Astrocyte of the hippocampus (primary cell): ENCODE measurements at places on chromosomes 2 and 18.

DNA sequence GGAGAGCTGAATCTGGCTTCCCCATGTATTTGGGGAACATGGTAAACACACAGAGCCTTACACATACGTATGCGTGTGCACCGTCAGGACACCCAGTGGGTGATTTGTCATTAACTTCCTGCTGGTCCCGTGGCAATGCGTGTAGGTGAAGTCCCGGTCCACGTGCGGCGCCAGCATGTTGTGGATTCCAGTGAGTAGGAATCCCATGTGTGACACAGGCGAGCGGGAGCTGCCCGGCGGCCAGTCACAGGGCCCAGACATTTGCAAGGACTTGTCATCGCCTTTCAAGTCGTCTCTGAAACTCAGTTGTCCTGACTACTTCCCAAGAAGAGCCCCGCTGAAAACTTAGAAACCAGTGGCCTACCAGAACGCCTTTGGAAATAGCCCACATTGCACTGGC, 102.0 kb downstream of the RNF144A start:
- no peak for DNase-seq

- DNase-seq: peak; percentile 43
Measured at GRCh38 chr2:75098856-75099255, 100.5 kb downstream of the TACR1 start.

DNA sequence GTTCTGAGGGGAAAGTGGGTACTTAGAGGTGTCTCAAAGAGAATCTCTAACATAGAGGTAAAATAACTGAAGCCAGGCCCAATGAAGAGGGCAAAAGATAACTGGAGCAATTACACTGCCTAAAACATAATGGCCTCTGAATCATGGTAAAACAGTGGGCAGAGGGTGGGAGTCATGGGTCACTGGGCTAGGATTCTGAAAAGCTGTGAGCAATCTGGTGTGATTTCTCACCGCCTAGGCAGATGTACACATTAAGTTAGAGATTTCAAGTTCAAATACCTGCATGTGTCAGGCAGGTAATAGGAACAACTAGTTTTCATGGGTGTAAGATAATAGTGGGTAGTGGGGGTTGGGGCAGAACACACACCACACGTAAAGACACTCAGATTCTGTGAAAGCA, 45.6 kb downstream of the INSIG2 start:
- DNase-seq: no peak

- no peak for DNase-seq
Measured at GRCh38 chr2:69680001-69680675, 36.6 kb upstream of the AAK1 start.

DNA sequence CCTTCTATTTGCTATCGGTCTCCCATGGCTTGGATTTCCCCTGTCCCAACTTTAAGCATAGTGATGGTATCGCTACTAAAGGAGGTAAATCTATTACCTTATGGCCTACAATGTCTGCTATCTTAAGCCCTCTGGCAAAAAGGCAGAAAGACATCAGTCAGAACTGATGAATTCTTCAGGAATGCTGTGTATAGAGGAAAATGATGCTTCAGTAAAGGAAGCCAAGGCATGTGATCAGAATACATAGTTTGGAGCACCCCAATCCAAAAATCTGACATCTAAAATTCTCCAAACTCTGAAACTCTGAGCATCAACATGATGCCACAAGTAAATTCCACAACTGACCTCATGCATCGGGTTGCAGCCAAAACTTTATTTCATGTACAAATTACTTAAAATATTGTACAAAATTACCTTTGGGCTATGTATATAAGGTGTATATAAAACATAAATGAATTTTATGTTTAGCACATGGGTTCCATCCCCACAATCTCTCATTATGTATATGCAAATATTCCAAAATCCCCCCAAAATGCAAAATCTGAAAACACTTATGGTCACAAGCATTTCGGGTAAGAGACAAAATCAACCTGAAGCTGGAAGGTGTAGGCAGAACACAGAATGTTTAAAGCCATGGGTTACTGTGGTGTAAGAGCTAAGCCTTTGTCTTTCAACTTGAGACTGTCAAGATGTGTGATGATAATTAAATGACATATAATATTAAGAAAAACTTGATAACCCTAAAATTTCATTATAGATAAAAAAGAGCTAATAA, 66.2 kb downstream of the CUL3 start:
- peak; percentile 54 for DNase-seq

DNA sequence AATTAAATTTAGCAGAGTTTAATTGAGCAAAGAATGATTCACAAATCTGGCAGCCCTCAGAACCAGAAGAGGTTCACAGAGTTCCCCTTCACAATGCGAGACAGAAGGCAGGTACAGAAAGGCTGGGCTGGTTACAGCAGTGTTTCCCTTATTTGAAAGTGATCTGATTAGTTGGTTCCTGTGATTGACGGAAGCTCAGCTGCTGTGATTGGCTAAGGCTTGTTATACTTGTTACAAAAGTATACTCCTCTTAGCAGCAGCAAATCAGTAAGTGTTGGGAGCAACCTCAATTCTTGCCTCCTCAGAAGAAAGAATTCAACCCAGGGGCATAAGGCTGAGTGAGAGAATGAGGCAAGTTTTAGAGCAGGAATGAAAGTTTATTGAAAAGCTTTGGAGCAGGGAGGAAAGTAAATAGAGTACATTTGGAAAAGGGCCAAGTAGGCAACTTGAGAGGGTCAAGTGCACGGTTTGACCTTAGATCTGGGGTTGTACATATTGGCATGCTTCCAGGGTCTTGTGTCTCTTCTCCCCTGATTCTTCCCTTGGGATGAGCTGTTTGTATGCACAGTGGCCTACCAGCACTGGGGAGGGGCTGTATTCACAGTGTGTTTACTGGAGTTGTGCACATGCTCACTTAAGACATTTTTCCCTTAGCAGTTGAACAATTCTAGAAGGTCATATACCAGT, 431.8 kb upstream of the RAB12 start:
- peak; percentile 71 for DNase-seq

DNA sequence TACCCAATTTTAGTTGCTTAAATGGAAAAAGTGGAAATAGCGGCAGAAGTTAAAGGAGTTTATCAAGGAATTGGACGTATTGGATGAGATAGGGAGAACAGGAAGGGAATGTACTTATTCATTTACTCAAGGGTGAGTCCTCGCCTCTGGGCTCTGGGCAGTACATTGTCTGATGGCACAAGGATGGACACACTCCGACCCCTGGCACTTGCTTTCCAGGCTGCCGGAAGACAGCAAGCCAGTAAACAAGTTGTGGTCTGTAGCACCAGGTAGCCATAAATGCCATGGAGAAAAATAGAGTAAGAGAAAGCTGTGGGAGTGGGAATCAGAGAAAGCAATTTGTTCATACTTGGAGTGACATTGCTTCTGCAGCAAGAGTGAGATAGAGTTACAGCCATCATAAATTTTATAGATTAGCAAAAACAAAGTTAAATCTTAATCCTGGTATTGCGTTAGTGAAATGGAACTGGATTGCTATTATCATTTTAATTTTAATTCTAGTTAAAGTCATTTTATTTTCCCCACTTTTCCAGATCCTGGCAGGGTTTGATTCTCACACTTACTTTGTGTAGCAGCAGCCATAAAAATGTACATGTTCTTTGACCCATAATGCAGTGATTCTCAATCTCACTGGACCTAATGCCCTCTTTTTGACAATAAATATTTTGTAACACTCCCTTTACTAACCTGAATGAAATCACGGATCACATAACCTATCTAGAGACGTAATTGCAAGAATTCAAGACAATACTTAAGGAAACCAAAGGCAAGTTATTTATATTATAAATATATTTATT, 135.8 kb upstream of the BCL2L11 start:
- DNase-seq: no peak

- no peak for DNase-seq
Measured at GRCh38 chr2:25304321-25304720, 37.4 kb downstream of the DNMT3A start.

DNA sequence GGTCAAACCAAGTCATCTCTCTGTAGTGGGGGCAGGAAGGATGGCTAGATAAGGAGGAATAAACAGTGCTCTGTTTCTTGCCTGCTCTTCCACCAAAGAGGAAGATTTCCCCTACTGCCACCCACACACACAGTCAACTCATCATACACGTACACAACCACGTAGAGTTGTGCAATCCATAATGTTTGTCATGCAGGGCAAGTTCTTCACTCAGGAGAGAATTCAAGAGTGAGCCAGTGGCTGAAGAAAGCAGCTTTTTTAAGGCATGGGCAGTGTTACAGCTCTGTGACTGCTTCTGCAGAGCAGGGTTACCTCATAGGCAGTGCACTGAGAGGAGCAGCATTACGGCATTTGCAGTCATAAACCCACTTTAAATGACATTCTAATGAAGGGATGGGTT, 283.0 kb downstream of the RND3 start:
- DNase-seq: peak; percentile 9
